Stimulated activated CD4-positive, alpha-beta T cell treated with anti-CD3 and anti-CD28 coated beads, TNF-alpha, amount 100 ng/mL, for 1 hour (primary cell): ENCODE measurements at places on chromosomes 6 and 20.

- DNase-seq: no peak
Observed at GRCh38 chr6:115618256-115618655, 442.4 kb downstream of the FRK start.

DNA sequence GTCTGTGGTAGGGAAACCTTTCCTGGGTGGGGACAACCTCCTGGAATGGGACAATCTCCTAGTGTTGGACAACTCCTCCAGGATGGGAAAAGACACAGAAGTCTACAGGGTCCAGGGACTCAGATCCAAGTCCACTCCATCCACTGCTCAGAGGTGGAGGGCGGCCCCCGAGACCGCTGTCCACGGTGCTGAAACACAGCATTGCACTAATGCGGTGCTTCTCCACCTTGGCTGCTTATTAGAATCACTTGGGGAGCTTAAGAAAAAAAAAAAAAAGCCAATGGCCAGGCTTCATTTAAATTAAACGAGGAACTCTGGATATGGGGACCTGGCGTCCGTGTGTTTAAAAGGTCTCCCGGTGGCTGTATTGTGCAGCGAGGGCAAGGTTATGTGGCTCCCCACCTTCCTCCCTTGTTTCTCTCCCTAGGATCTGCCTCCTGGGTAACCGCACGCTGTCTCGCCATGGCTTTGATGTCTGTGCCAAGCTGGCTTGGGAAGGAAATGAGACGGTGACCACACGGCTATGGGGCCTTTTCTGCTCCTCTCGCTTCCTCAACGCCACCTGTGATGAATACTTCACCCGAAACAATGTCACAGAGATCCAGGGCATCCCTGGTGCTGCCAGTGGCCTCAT, 12.0 kb downstream of the SLC12A5 start:
- peak; percentile 37 for DNase-seq

GRCh38 chr20:60565083-60565482, 606.9 kb downstream of the CDH26 start:
- no peak for DNase-seq

DNA sequence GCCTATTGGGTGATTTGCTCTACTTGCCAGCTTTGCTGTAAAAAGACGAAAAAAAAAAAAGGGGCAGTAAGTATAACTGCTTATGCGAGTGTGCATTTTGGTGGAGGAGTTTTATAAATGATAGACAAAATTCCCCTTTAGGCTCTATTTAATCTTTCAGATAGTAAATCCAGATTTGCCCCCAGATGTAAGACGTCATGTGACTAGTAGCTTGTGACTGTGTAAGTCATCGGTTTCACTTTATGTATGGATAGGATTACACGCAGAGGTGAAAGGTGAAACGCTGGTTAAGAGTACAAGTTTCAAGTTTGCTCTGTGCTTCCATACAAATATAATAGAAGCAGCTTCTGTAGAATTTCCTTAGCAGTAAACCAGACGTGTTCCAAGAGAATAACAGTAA, 7.9 kb downstream of the RAB32 start:
- DNase-seq: no peak

DNA sequence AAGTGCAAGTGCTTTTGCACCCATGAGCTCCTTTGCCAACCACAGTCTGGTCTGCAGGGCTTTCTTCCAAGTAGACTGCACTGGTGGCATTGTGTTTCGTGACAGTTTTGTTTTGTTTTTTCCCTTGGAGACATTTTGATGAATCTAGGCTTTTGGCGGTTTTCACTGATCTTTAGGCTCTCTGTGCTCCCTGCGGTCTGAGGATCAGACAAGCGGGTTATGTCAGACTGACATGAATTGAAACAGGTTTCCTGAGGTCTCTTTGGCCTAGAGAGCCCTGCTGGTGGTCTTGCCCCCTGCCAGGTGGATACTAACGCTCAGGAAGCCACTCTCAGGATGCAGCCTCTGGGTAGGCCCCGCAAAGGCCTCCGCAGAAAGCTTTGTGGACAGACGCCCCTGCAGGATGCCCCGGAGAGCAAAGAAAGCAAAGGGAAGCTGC, 555.4 kb upstream of the AGPAT4 start:
- no peak for DNase-seq

GRCh38 chr20:23000232-23000947, 34.7 kb upstream of the SSTR4 start:
- no peak for DNase-seq

DNA sequence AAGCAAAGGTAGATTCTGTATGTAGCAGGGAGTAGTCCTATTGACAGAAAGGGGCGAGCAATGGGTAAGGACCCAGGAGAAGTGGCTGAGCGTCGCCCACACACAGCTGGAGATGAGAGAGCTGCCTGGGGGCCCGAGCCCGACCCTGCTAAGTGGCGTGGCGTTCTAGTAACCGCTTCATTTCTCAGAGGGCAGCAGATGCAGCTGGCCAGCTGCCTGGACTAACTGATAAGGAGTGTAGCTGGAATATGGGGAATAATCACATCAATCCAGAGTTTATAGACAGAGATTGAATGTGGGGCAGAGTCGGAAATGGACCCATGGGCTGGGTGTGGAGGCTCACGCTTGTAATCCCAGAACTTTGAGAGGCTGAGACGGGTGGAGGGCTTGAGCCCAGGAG, 64.4 kb downstream of the EZR start:
- DNase-seq: no peak

GRCh38 chr20:44010162-44010704, 95.6 kb downstream of the TOX2 start:
- DNase-seq: no peak

DNA sequence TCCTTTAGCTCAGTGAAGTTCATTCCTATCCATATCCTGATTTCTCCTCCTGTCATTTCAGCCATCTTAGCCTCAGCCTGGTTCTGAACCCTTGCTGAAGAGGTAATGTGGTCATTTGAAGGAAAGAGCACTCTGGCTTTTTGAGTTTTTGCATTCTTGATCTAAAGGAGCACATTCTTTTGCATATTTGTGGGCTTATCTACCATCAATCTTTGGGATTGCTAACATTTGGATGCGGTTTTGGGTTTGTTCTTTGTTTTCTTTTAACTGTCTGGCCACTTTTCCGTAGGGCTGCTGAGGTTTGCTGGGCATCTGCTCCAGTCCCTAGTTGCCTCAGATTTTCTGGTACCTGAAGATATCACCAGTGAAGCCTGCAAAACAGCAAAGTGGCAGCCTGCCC, 238.3 kb downstream of the EPM2A start:
- no peak for DNase-seq

DNA sequence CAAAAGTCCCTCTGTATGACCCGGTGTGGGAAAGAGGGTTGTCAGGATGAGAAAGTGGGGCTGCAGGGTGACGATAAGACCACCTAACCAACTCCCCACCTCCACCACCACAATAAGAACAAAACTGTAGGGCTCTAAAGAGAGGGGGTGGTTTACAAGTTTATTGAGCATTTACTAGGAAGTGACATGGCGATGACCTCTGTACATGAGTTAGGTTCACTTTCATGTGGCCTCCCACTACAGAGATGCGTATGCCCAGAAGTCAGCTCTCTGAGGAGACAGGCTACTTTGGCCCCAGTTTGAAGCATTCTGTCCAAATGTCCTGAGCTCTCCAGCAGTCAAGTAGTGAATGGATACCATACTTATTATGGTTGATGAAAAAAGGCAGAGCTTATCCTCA, 28.7 kb upstream of the PI16 start:
- no peak for DNase-seq

- no peak for DNase-seq
Observed at GRCh38 chr6:139679516-139680179, 305.2 kb upstream of the CITED2 start.

DNA sequence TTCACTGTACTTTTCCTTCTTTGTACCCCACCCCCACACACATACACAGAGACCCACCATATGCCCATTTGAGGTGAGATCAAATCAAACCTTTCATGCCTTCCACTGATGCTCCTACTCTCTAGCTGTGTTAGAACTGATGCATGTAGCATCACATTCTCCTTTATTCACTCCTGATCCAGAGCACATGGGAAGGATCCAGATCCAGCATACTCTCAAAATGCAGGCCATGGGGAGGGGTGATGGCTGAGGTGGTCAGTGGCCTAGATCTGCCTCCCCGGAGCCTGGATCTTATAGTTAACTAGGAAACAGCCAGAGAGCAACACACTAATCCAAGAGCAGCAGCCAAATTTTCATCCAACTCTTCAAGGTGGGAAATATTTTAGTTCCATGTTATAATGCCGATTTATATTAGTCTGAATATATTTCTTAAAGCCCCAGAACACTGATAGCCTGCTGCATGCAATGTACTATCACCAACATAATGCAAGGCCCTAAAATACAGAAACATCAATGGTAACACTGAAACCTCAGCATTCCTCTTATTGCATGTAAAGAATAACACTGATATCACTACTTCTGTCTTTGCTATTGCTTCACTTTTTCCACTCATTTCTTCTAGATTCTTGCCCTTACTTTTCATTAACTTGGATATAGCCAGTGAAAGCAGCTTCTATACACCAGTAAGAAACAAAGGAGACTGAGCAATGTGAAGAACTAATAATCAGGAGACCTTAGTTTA, 126.8 kb upstream of the BEND6 start:
- no peak for DNase-seq

- no peak for DNase-seq
Observed at GRCh38 chr6:153092082-153093013, 38.7 kb downstream of the RGS17 start.

DNA sequence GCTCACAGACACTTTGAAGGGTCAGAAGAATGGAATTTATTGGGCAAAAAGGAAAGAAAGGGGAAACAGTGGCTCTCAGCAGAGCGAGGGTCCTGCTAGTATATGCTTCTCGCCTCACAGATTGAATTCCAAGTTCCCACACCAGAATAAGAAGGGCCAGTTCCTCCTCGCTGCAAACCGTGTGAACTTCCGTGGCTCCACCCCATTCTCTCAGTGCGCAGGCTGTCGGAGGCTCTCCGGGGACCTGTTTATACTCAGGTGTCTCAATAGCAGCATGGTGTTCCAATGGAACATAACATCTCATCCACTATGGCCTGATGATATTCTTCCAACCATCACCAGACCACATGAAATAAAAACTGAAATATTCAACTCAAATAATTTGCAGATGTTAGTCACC, 4.6 kb downstream of the SAMD3 start:
- DNase-seq: no peak

DNA sequence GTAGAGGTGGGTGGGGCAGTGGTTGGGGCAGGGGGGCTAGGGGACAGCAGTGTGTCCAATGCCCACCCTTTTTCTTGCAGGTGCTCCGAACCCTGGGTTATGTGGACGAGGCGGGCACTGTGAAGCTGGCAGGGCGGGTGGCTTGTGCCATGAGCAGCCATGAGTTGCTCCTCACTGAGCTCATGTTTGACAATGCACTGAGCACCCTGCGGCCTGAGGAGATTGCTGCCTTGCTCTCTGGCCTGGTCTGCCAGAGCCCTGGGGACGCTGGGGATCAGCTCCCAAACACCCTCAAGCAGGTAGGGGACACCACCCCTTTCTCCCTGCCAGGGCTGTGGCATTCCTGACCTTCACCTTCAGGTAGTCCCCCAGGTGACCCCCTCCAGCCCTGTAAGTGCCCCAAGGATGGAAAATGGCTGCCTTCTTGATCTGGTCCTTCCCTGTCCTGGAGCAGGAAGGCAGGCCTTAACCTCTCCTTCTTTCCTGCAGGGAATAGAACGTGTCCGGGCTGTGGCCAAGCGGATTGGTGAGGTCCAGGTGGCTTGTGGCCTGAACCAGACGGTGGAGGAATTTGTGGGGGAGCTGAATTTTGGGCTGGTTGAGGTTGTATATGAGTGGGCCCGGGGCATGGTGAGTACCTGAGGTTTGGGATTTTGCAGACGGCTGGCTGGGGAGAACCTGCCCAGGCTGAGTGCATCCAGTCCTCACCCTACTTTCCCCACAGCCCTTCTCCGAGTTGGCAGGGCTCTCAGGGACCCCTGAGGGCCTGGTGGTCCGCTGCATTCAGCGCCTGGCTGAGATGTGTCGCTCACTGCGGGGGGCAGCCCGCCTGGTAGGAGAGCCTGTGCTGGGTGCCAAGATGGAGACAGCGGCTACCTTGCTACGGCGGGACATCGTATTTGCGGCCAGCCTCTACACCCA, 2.9 kb downstream of the DXO start:
- DNase-seq: no peak

GRCh38 chr6:163573503-163574179, 159.1 kb downstream of the QKI start:
- DNase-seq: no peak

GRCh38 chr6:43302126-43302525, 4.1 kb downstream of the SLC22A7 start:
- no peak for DNase-seq
